Epithelial cell of prostate (primary cell): ENCODE measurements at places on chromosomes 11 and 22.

- no peak for DNase-seq
Measured at GRCh38 chr11:106961048-106961447, 57.2 kb downstream of the GUCY1A2 start.

DNA sequence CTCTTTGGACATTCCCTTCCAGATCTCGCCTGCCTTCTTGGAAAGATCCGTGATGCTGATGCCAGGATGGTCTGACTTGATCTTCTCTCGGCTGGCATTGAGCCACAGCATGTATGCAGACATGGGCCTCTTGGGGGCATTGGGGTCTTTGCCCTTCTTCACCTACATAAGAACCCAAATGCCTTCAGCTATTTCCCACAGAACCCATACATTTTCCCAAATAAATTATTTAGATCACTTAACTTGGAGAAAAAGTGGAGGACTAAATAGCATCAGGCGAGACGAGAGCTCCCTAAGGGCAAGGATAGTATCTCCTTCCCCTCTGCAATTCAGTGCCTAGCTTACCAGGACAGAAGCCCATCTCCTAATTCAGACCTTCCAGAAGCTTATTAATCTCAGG, 3.0 kb upstream of the TNKS1BP1 start:
- no peak for DNase-seq

GRCh38 chr11:73257342-73258103, 14.6 kb upstream of the P2RY6 start:
- DNase-seq: peak; percentile 59

- no peak for DNase-seq
Measured at GRCh38 chr11:22037505-22037904, 155.4 kb upstream of the ANO5 start.

GRCh38 chr11:76620489-76620888, 50.1 kb downstream of the LRRC32 start:
- no peak for DNase-seq

- DNase-seq: no peak
Measured at GRCh38 chr11:119699227-119699626, 29.8 kb downstream of the NECTIN1 start.

- DNase-seq: peak; percentile 69
Measured at GRCh38 chr11:12087075-12088004, 23.1 kb upstream of the MICAL2 start.

GRCh38 chr11:29018631-29019030, 910.4 kb downstream of the METTL15 start:
- peak; percentile 33 for DNase-seq

DNA sequence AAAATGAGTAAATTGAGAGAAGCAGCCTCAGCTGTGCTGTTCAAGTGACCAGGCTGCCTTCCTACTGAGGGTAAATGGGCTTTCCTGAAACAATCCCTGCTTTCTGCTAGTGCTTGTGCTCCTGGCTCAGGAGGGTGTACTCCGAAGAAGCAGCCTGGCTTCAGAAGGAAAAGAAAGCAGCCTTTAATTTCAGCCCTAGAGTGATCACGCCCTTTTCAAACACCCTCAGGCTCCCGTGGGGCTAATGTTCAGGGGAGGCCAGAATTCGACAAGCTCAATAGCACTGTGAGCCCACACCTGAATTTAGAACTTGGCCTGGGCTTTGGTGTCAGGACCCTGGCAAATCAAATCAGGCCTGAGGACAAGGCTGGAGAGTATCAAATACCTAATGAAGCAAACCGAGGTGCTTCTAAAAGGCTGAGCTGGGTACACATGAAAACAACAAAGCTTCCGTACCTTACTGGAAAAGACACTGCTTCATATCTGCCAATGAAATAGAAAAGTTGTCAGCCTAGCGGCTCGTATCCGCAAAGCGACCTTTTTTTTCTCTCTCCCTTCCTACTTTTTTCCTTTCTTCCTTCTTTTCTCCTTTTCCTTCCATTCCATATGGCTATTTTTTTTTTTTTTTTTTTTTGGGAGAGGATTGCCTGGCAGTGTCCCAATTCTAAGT, 387.8 kb downstream of the SOX6 start:
- no peak for DNase-seq

GRCh38 chr11:101944923-101945322, 28.6 kb upstream of the ANGPTL5 start:
- DNase-seq: no peak

- DNase-seq: no peak
Measured at GRCh38 chr11:34114014-34114413, 8.6 kb downstream of the NAT10 start.

DNA sequence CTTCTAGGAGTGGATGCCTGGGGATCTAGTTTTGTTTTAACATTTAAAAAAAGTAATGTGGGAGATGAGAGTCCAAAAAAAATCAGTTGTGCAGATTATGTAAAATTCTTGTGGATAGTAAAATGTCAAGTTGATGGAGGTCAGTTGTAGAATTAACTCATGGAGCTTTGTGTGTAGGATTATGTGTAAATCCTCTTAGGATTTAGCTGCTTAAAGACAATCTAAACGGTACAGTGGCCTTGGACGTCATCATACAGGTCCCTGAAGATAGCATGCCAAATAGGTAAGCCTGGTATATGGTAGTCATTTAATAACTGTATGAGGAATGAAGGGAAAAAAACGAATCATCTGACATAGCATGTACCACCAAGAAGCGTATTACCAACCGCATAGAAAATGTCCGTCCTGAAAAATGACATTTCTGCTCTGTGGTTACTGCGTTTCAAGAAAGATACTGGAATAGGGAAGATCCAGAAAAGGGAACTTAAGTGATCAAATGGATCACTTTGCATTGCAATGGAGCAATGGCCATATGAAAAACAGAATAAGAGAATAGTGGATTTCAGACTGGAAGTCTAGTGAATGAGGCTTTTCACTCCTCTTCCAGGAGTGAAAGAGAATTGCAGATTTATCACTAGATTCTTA, 61.3 kb downstream of the BCL2L13 start:
- DNase-seq: no peak

DNA sequence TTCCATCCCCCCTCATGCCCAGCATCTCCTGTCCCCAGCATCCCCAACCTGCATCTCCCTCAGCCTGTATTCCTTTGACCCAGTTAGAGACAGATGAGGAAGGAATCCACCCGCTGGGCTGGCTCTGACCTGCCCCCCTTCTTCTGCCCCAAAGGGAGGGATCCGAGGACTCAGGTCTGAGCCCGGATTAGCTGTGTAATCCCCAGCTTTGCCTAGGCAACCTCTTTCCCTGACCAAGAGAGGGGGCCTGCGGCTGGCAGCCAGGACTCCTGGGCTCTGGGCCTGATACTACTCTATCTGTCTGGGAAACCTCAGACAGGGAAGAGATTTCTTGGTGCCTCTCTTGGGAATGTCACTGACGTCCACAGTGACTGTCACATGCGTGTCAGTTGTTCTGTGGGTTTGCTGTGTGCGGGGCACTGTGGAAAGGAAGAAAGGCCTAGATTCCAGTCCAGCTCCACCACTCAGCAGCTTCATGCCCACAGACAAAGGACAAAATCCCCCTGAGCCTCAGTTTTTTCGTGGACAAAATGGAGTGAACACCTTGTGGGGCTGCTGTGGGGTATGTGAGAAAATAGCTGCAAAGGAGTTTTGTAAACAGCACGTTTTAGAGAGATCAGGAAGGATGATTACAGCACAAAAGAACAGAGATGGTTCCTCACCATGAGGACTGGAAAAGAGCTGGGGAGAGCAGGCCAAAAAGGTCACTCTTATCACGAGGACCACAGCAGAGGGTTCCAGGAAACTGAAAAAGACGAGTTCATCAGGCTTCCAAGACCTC, 1.3 kb upstream of the NDUFV1 start:
- no peak for DNase-seq

DNA sequence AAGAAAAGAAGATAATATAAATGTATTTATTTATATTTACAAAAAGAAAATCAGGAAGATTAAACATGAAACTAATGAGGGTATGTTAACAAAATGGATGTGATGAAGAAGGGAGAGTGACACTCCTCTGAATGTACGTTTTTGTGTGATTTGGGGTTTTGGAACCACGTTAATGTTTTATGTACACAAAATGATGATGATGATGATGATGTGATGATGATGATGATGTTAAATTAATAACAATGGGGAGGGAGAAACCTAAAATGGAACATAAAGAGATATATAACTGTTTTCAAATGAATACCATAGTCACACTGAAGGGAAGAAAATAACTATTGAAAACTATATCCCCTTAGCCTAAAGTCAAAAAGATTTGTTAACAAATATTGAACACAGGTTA, 143.1 kb downstream of the RCN1 start:
- DNase-seq: no peak

GRCh38 chr11:33775832-33776470, 1.6 kb upstream of the FBXO3 start:
- no peak for DNase-seq

DNA sequence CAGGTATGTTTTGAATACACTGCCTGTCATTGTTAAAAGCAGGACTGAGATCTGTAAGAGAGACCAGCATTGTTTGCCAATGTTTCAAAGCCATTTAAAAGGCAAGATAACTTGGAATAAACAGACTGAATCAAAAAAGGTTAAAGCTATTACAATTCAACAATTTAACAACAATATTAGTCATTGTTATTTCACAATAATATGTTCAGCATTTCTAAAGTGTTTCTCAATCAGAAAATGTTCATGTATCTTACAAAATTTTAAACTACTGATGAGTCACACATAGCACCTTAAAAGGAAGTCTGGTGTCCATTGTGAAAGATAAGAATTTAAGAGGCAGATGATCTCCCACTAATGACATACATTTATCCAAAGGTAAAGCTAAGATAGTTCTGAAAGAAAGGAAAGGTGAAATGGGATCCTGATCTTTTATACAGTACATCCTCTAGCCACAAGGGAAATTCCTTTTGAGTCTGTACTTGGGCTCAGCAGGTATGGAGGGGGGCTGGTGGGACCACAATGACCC, 79.7 kb downstream of the MAML2 start:
- peak; percentile 48 for DNase-seq

DNA sequence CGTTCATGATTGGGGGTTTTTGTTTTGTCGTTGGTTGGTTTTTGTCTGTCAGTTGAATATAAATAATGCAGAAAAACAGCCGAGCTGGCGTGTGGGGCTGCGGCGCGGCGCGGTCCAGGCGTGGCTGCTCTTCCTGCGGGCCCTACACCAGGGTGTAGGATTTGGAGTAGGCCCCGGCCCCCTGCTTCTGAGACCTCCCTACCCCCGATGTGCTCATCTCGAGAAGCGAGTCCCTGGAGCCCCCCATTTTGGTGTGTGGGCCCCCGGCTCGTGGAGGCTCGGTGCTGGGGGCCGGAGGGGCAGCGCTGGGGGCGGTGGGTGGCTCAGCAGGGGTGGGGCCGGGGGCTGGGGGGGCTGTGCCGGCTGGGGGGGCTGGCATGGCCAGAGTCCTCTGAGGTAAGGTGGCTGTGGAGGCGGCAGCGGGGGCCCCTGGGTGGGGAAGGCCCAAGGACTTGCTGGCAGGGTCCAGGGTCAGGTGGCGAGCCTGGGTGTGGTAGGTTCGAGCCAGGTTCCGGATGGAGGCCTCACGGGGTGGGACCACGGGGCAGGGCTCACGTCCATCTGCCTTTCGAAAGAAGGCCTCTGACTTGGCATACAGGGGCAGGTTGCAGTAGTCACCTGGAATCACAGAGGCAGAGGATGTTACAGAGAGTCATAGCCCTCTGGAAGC, 100.7 kb downstream of the CEP164 start:
- no peak for DNase-seq

GRCh38 chr22:47061226-47061625, 298.8 kb downstream of the TBC1D22A start:
- DNase-seq: no peak

DNA sequence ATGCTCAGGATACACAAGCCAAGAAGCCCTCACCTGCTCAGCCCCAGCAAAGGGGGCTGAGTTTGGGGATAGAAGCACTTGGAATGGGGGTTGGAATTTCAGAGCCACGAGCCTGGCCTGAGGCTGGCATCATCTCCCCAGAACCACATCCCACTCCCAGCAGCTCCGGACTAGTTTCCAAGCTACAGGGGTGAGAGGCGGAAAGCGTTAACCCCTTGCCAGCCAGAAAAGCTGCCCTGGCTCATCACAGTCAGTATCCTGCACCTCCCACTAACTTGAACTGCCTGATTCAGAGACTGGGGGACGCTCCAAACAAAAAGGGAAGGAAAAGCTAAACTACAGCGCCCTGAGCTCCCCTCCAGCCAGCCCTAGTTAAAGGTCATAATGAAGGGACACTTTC, 19.0 kb upstream of the CHST1 start:
- no peak for DNase-seq

- DNase-seq: no peak
Measured at GRCh38 chr11:57802411-57802810, 40.8 kb downstream of the CTNND1 start.

- DNase-seq: no peak
Measured at GRCh38 chr11:16361108-16361865, 4.9 kb upstream of the SOX6 start.
